Stimulated activated CD8-positive, alpha-beta memory T cell treated with anti-CD3 and anti-CD28 coated beads, Interleukin-2, amount 100 ng/mL, for 1 hour (primary cell): ENCODE measurements at places on chromosomes 2 and 18.

DNA sequence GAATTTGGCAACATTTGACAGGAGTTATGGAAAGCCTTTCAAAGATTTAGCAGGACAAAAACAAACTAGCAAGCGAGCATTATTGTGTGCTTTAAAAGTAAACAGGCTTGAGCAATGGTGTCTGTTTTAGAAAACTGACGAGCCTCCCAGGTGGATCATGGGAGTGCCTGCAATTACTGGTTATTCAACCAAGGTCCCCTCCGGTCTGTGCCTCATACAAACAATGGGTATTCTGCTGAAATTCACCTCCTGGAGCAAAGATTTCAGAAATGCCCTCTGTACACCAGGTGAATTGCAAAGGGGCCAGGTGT, 22.4 kb downstream of the RTP5 start:
- DNase-seq = no peak

DNA sequence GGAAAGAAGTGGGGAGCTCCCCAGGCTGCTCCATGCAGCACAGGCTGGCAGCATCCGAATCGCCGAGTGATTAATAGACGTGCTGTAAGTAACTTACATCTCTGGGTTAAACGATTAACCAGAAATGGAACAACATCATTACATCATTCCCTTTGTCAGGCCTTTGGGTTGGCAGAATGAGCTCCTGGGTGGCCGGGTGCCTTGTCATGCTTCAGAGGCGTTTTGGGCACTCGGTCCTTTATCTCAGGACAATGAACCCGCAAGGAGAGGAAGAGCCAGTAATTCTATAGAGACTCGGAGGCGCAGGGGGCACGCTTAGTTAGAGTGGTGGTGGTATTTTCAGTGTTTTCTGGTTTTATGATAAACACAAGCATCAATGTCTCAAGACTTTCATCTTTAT, 146.9 kb upstream of the TPO start:
- no peak for DNase-seq

DNA sequence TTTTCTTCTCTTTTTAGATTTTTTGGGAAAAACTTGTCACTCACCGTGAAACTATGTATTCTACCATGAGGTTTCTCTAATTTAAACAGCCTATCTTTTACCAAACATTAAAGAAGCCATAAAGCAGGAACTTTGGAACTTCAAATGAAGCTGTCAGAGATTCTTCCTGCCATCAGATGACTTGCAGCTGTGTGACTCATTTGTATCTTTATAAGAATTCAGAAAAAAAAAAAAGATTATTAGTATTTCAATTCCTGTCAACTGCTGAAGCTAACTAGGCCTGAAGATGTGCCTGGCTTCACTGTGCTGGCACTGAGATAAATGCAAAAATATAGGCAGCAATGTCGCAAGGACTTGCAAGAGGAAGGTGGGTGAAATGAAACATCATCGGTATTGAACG, 1399.1 kb upstream of the PIK3C3 start:
- DNase-seq = no peak

GRCh38 chr2:181461056-181461997, 4.1 kb downstream of the ITGA4 start:
- no peak for DNase-seq

DNA sequence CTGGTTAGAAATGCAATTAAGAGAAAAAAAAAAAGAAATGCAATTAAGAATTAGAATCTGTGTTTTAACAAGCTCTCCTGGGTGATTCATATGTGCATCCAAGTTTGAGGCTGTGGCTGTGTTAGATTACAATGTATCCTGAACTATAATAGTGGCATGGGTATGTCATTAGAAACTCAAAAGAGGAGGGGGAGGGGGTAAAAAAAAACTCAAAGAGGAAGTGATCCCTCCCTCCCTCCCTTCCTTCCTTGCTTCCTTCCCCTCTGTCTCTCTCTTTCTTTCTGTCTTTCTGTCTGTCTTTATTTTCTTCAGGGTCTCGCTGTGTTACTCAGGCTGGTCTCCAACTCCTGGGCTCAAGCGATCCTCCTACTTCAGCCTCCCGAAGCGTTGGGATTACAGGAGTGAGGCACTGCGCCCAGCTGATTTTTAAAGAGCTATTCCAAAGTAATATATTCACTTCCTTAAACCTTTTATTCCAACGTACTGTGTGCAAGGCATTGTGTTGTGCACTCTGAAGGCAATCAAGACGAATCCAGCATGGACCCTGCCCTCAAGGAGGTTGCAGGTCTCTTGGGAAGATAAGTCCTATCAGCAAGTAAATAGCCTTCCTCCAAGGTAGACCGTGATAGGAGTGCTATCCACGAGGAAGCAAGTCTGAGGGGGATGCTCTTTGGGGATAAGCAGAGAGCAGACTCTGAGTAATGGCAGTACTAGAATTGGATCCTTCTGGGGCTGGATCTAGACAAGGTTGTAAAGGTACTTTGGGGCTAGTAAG, 35.9 kb upstream of the MCFD2 start:
- DNase-seq = no peak

GRCh38 chr2:69196327-69197117, 183.5 kb downstream of the ANTXR1 start:
- no peak for DNase-seq

- no peak for DNase-seq
These were observed 33.7 kb downstream of the UNC80 start for GRCh38 chr2:209805351-209805750.

- DNase-seq = no peak
These were observed 994 bp upstream of the DTNA start for GRCh38 chr18:34709104-34709503.

DNA sequence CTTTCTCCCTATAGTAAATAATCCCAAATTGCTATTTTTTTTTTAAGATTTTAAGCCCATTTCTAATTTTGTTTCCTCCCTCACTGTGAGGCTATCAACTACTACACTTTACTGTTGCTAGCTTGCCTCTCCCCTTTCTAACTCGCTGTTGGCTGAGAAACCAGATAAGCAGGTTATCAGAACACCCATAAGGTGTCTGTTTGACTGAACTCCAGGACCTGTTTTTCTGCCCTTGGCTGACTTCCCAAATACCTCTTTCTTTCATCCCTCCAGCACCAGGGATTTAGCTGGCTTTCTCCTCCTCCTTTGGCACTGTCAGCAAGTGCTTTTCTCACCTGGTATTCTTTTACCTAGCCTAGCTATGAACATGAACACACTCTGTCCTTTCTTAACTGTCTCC, 11.1 kb downstream of the TRAK2 start:
- DNase-seq = no peak

- no peak for DNase-seq
These were observed 341.6 kb upstream of the CDH7 start for GRCh38 chr18:65409261-65409660.

- no peak for DNase-seq
These were observed 21.5 kb upstream of the ATP9B start for GRCh38 chr18:79047556-79048244.

- DNase-seq = no peak
These were observed 14.4 kb downstream of the ELMOD3 start for GRCh38 chr2:85368921-85369320.

GRCh38 chr2:237628247-237629187, 1.1 kb downstream of the LRRFIP1 start:
- DNase-seq = no peak

- no peak for DNase-seq
These were observed 85.2 kb upstream of the POU3F3 start for GRCh38 chr2:104768694-104769093.

DNA sequence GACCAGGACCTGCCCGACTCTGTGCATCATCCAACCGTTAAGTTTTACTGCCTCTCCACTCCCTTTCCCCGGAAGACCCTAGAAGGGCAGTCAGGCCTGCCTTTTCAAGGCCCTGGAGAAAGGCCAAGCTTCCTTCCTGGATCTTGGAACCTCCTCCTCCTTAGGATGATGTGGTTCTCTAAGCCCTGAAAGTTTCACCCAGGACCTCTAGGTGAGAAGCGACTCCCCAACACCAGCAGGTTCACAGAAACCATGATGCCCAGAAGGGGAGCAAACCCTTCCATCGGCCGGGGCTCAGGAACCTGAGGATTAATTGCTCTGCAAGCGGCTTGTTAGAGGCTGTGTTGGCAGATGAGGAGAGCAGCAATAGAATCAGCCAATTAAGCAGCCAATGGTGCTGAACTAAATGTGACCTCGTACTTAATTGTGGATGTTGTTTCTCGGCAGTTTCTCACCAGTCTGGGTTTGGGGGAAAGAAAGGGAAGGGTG, 94.2 kb upstream of the FZD7 start:
- no peak for DNase-seq

GRCh38 chr2:22037274-22037673, 913.5 kb downstream of the TDRD15 start:
- DNase-seq = no peak

- no peak for DNase-seq
These were observed 14.8 kb upstream of the NOTO start for GRCh38 chr2:73187549-73187948.

- no peak for DNase-seq
These were observed 482.0 kb downstream of the ZNF516 start for GRCh38 chr18:76013057-76013456.

DNA sequence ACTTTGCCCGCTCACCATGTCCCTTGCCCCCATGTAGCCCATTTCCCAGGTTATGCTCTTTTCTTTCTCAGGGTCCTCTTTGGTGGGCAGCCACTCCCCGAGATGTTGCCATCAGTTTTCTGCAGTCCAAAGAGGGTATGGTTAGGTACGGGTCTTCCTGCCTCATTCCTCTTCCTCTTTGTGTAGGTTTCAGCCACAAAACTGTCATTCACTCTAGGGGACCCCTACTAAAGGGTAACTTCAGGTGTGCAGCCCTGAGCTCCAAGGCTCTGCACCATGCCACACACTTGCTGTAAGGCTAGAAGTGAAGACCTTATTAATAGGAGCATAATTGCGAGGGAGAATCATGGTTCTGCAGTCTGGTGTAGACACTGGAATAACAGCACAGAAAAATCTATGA, 99.8 kb upstream of the ZNF397 start:
- no peak for DNase-seq
